Cortex of kidney (tissue), 1 donor: ENCODE measurements at places on chromosomes 6 and 20.

DNA sequence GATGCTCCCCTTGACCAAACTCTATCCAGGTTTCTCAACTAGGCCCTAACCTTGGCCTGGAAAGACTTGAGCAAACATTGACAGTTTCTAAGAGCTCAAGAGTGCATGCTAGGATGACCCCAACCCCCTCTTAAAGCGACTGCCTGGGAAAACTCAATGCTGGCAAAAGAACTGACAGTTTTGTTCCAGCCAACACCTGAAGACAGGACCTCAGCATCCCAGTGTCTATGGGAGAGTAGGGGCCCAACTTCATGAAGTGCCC is 119.9 kb downstream of the ZMYND8 start:
- no peak for DNase-seq

DNA sequence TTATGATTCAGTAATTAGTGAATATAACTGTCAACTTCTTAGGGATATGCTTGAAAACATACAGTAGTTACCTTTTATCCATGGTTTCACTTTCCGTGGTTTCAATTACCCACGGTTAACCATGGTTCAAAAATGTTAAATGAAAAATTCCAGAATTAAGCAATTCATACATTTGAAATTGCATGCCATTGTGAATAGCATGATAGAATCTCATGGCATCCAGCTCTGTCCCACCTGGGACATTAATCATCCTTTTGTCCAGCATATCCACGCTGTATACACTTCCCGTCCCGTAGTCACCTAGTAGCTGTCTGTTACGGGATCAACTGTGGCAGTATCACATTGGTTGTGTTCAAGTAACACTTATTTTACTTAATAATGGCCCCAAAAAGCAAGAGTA is 781.7 kb upstream of the CITED2 start:
- DNase-seq = no peak

GRCh38 chr6:139472351-139473015 is 98.0 kb upstream of the CITED2 start:
- no peak for DNase-seq

GRCh38 chr6:97816526-97816925 is 533.5 kb upstream of the MMS22L start:
- no peak for DNase-seq

DNA sequence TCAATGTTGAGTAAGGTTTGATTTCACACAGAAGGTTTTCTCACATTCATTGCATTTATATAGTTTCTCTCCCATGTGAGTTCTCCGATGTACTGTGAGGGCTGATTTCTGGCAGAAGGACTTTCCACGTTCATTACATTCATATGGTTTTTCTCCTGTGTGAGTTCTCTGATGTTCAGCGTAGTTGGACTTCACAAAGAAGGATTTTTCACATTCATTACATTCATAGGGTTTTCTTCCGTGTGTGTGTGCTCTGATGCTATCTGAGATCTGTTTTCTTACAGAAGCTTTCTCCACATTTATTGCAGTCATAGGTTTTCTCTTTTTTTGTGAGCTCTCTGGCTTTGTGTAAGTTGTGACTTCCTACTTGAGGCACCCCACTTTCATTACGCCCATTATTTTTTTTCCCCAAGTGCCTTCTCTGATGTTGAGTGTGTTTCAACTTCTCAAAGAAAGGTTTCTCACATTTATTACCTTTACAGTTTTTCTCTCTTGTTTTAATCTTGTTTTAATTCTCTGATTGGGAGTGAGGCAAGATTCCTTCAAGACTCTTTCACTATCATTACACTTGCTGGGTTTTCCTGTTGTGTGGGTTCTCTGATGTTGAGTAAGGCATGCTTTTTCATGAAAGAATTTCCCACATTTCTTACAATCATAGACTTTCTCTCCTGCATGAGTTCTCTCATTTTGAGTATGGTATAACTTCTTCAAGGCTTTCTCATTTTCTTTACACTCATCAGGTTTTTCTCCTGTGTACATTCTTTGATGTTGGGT is 50.0 kb upstream of the ELMO2 start:
- DNase-seq = no peak

DNA sequence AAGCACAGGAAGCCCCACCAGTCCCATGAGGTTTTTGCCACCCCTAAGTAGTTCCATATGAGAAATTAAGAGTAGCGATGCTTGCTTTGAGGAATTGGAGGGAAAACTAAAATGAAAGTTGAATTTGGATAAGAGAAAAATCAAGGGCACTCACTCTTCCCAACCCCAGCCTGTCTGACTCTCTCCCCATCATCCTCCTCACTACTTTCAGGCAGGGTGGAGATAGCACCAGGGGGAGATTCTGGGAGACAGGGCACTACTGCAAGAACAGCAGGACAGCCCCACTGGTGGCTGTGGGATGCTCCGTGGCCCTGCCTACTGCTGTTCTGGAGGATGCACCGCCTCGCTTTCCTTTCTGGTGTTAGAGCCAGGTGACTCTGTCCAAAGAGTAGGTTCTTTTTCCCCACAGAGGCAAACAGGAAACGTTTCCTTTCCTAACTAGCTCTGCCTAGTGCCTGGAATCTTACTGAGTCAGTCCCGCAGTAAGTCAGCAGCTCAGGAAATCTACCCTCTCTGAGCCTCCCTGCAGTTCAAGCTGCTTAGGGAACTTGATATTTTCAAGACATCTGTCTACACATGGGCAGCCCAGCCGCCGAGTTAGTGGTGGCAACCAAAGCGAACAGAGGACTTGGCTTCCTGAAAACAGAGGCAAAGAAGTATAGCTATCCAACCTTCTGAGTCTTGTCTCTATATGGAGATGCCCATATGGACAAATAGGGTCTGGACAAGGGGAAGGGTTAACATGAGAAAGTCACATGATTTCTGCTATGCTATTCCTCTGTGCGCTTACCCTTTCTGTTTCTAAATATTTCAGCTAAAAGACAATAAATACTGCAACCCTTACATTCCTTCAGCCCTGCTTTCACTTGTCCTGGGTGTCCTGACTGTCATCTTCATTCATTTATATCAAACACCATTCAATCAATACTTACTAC is 11.4 kb downstream of the HLA-E start:
- DNase-seq = no peak

- no peak for DNase-seq
These were observed 210.9 kb upstream of the HDDC2 start for GRCh38 chr6:125512621-125513020.

DNA sequence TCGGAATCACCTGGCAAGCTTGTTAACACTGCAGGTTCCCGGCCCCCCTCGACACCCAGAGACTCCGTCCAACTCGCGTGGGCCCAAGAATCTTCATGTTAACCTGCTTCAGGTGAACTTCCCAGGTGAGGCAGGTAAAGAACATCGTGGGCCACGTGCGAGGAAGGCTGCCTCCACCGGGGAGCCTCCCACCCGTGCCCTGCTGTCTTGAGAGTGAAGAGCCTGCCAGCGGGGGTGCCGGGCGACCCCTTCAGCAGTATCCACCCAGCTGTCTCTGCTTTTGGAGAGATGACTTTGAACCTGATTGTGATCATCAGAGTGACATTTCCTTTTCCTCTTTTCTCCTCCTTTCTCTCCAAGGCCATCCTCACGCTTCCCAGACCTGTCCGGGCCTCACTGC is 22.9 kb upstream of the RTF2 start:
- DNase-seq = no peak

DNA sequence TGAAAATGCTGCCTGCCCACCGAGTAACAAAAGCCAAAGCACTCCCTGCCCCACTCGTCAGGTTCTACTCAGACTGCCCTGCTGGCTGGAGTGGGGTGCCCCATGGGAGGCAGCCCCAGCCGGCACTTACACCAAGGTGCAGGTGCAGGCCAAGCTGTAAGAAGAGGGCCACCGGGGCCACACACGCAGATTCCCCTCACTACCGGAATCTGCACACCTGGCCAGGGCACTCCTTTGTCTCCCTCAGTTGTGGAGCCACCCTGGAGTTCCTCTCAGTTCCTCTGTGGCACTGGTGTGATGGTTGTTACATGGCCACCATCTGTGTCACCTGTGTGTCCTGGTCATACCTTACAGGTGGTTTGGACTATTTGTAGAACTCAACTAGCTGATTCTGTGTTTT is 112.4 kb downstream of the FOXO3 start:
- no peak for DNase-seq

DNA sequence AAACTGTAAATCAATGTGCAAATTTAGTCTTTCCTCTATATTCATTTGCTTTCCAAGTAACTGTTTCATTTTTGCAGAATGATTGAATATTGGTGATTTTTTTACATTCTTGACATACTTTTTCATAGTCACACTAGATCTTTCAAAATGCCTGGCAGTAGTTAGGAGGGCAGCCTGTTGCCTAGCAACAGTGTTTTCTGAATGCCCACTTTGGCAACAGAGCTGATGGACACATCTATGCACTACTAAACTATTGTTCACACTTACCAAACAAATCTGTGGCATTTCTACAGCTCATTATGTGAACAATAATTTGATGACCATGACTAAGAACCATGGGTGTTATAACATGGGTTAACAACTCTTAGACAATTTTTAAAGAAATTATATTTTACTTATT is 438.0 kb upstream of the IMPG1 start:
- no peak for DNase-seq

DNA sequence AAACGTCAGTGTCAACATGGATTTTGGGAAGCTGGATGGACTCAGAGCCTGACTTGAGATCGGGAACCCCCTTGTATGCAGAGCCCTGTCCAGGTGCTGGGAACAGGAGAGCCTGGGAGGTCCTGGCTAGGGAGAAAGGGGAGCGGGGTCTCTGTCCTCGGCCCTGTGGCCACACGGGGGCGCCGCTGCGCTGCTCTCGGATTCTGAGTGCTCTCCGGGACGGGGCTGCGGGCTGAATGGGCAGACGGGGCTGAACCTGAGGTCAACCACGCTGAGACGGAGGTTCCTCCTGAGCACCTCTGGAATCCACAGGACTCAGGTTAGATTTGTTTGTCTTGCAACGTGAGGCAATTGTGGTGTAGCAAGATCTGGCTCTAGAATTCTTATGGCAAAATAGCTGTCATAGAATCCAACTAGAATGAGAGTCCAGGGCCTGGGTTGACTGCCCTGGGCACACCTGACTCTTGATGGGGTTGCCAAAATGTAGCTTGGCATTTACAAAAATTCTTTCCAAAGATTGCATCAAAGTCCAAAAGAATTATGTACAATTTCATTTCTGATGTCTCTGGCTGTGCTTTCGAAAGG is 20.6 kb upstream of the HLA-F start:
- no peak for DNase-seq

DNA sequence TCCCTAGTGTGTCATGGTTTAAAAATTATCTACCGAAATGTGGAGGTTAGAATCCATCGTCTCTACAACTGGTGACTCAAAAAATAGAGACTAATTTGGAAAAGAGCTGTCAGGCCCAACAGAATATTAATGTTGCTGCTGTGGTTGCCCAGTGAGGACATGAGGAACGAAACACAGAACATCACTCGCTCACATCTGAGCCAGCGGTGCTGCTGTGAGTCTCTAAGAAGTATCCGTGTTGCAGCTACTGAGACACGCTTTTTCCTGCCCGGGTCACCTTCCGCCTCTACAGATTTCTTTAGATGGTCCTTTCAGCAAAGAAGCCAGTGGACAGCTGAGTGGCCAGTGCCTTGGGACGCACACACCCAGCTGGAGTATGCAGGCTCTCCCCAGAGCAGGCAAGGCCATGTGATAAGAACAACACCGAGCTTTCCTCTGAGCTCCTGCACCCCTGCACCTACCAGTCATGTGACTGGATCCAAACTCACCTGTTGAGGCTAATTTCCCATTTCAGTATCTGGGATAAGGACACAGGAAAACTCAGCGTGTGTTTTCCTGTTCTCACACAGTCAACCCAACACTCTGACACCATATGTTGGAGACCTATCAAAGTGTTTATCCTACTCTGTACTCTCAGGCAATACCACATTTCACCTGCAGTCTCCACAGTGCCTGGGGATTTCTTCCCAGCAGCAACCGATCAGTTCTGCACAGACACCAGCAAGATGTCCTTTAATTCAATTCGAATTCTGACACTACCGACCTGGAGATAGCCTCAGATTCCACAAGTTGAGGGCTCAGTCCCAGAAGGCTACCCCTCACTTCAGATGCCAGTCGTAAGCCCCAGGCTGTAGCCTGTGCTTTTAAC is 119.0 kb upstream of the RPS6KA2 start:
- no peak for DNase-seq

DNA sequence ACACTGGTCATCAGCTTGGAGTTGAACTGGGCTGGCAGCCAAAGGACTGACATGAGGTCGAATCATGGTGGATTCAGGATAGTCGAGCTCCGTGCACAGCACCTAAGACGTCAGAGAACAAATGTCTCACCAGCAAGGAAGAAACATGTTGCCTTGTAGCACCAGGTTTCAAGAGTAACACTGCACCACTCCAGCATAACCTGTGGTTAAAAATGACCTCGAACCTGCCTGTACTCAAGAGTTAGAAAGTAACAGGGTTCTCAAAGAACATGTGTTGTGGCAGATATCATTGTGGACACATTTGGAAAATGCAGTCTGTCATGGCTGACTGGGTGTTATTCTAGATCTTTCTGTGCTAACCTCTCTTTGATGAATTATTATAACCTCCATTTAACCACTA is 511.6 kb downstream of the CDH26 start:
- no peak for DNase-seq

DNA sequence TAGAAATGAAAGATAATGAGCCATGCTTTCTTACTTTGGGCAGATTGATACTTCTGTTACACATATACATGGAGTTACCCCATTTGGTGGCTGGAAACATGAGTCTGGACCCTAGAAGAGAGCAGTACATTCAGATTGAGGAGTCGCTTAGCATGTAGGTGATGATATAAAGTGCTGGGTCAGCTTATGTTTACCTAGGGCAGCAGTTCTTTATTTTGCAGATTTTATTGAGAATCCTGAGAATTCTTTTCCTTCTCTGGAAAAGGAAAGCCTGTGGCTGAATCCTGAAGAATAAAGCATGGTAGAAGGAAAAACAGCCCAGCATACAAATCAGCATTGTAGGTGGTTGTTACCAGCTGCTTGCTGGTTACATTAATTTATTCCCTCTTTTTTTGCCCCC is 91.2 kb downstream of the SMAP1 start:
- no peak for DNase-seq

DNA sequence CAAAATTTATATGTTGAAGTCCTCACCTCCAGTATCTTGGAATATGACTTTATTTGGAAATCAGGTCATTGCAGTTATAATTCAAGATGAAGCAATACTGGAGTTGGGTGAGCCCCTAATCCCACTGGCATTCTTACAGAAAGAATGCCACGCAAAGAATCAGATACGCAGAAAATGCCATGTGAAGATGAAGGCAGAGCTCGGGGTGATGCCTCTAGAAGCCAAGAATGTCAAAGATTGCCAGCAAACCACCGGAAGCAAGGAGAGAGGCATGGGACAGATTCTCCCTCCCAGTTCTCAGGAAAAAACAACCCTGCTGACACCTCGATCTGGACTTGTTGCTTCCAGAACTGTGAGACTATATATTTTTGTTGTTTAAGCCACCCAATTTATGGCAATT is 273.4 kb upstream of the CITED2 start:
- no peak for DNase-seq

- DNase-seq = no peak
These were observed 204.0 kb downstream of the TSHZ2 start for GRCh38 chr20:53176134-53176533.
